ENCODE measurements at places on chromosomes 16 and 17.

GRCh38 chr16:77898671-77899211 lies 110.4 kb downstream of the VAT1L start:
- DNase-seq, result no peak

DNA sequence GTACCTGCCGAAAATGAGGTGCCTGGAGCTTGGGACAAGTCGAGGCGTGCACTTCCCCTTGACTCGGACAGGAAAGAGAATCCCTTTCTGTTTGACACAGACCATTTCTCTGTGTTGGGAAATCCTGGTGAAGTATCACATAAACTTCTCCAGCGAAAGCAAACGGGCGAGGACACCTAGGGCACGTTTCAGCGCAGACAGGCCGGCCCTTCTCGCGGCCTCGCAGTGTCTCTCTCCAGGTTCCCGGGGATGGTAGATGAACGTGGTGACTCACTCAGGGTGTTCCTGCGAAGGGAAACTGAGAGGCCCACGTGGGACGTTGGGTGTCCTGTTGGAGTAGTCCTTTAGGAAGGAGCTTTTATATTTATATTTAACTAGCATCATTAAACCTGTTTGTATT lies 36.3 kb upstream of the ZNF750 start:
- DNase-seq, result no peak

DNA sequence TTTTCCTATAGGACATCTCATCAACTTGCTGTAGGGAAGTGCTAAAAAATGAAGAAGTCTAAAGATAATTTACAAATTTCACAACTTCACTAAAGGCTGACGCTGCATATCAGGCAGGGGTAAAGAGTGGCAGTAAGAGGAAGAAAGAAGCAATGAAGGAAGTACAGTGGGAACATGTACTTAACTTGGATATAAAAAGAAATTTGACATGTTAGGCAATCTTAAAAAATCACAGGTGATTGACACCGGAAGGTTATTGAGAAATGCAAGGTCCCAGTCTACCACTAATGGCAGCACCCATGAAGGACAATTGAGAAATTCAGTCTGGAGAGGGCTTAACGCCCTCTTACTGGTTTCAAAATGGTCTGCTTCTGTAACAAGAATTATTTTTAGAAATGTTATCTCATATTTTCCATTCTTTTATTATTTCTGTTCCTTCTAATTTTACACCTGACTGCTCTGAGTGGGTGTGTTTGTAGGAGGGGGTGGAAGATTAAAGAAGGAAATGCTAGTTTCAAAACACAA lies 358.1 kb downstream of the KCNJ2 start:
- no peak for DNase-seq

DNA sequence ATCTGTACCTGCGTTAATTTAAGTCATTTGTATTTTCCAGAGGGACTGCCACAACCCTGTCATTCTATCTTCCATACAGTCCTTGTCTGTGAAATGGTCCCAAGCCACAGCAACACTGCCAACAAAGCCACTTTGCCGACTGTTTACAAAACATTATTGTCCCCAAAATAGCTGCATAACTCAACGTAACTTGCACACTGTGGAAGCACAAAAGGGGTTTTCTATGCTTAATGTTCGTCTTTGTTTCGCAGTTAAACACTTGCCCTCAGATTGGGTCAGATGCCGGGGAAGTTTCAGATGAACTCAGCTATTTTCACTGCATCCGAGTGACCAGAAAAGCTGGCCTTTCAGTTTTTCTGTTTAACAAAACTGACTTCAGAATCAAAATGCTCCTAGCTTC lies 4.6 kb downstream of the SEC14L5 start:
- DNase-seq, result no peak

GRCh38 chr16:27232061-27232900 lies 29.0 kb downstream of the KDM8 start:
- no peak for DNase-seq

DNA sequence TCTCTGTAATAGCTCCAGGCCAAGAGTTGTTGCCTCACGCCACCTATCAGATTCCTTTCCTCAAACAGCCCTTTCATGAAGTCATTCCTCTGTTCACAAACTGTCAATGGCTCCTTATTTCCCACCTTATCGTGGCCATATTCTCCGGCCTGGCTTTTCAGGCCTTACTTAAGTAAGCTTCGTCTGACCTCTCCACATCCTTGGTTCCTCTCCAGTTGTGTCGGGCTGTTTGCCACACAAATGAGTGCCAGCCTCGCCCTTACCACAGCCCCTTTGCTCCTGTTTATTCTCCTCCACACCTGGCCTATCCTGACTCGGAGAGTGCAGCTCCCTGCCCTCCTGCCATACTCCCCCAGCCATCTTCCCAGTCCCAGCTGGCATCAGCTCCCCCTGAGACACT lies 2.0 kb downstream of the TP53I13 start:
- DNase-seq, result no peak

- peak; percentile 27 for DNase-seq
Measured at GRCh38 chr16:49855280-49855821, 561 bp downstream of the ZNF423 start.

- DNase-seq, result no peak
Measured at GRCh38 chr17:73357318-73357717, 45.5 kb upstream of the CDC42EP4 start.
